Natural killer cell treated with Interleukin-12 subunit alpha and Interleukin-12 subunit beta and Interleukin-15 and Interleukin-18, amount 100 ng/mL, for 72 hours (primary cell): ENCODE measurements at places on chromosomes 11 and 22. TPM values are rescaled to one million over a fixed set of nuclear protein-coding genes. Genes with fewer than 3 reads are reported as not detected.
A peak's percentile ranks its signal among the peaks of the same experiment; 100 is the strongest.

Gene FIBIN
- total RNA-seq, result not detected

Gene BIRC3
- total RNA-seq, result 75.6 TPM

Gene CARD16
- 58.3 TPM for total RNA-seq

Gene SGSM1
- 0.17 TPM for total RNA-seq

DNA sequence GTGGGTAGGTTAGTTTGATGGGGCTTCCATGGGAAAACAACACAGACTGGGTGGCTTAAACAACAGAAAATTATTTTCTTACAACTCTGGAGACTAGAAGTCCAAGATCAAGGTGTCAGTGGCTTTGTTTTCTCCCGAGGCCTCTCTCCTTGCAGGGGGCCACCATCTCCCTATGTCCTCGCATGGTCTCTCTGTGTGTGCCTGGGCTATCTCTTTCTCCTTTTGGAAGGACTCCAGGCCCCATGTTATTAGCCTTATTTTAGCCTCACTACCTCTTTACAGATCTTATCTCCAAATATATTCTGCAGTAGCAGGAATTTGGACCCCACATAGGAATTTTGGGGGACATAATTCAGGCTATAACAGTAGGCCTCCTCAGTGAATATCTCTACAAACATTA, 372.7 kb upstream of the FAT3 start:
- no peaks in the 10 kb centered on the region for H3K36me3 ChIP-seq
- H3K27me3 ChIP-seq, result no peaks in the 10 kb centered on the region
- no peaks in the 10 kb centered on the region for H3K4me1 ChIP-seq
- DNase-seq, result no peak
- H3K4me3 ChIP-seq, result no peak overlapping the region

GRCh38 chr11:128559496-128560103, 27.8 kb downstream of the ETS1 start:
- no peak for DNase-seq
- H3K4me1 ChIP-seq, result peaks cover 16% of the 10 kb centered on the region
- H3K27ac ChIP-seq, result no peak overlapping the region
- H3K27me3 ChIP-seq, result no peaks in the 10 kb centered on the region
- H3K36me3 ChIP-seq, result no peaks in the 10 kb centered on the region

DNA sequence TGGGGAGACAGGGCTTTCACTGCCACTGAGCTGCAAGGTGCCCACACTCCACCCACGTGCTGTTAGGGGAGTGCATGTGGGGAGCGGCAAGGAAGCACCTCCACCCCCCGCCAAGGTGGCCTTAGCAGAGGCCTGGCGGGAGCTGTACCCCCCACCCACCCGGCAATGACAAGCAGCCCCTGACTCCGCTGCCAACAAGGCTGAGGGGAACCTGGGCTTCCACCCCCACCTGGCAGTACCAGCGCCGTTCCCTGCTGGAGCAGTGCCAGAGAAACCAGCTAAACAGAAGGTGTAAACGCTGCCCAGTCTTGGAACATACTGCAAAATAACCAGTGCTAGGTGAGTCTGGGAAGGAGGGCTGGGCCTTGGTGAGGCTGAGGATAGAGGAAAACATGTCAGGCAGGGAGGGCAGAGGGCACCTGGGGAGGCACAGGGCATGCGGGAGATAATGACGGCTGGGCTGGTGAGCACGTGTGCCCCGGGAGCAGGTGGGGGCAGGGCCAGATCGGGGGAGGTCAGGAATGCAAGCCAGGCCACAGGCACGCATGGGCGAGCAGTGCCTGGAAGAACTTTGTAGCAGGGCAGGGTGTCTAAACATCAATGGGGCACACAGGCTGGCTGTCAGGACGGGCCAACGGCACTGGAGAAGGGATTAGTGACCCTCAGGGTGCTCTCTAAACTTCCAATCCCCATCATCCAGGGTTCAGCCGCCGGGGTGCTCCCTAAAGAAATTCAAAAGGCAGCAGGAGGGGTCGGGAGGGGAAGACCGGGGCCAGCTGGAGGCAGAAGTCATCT, 6.6 kb downstream of the CERK start:
- H3K27ac ChIP-seq, result peak overlapping the region; percentile 32
- no peaks in the 10 kb centered on the region for H3K27me3 ChIP-seq
- H3K36me3 ChIP-seq, result no peaks in the 10 kb centered on the region
- H3K4me3 ChIP-seq, result no peak overlapping the region

DNA sequence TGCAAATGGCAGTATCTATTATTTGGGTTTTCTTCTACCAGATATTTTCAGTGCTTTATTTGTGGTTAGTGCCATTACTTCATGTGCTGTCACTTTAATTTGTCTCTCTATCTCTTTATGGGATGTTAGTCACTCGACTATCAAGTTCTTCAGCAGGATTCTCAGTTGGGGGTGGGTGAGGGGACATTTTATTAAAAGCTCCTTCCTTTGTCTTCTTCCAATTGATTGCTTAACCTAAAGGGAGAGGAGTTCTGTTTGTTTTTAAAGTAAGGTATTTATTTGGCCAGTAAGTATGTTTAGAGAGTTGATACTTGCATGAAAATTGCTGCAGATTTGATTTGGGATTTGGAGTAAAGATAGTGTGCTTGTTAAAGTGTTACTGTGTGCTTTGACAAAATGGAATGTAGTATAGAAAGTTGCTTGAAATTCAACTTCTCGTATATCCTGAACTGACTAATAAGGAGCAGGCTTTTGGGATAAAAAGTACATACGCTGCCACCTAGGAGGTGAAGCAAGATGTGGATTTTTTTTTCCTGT, 10.3 kb downstream of the YAP1 start:
- no peak overlapping the region for H3K4me3 ChIP-seq
- no peaks in the 10 kb centered on the region for H3K36me3 ChIP-seq
- no peak for DNase-seq
- H3K27me3 ChIP-seq, result peaks cover 10% of the 10 kb centered on the region
- no peak overlapping the region for H3K27ac ChIP-seq

GRCh38 chr11:57499413-57499982, 16.0 kb downstream of the SLC43A1 start:
- H3K4me1 ChIP-seq, result peaks cover 6% of the 10 kb centered on the region
- H3K36me3 ChIP-seq, result no peaks in the 10 kb centered on the region
- no peak overlapping the region for H3K4me3 ChIP-seq
- no peak overlapping the region for H3K27ac ChIP-seq
- peak; percentile 81 for DNase-seq

DNA sequence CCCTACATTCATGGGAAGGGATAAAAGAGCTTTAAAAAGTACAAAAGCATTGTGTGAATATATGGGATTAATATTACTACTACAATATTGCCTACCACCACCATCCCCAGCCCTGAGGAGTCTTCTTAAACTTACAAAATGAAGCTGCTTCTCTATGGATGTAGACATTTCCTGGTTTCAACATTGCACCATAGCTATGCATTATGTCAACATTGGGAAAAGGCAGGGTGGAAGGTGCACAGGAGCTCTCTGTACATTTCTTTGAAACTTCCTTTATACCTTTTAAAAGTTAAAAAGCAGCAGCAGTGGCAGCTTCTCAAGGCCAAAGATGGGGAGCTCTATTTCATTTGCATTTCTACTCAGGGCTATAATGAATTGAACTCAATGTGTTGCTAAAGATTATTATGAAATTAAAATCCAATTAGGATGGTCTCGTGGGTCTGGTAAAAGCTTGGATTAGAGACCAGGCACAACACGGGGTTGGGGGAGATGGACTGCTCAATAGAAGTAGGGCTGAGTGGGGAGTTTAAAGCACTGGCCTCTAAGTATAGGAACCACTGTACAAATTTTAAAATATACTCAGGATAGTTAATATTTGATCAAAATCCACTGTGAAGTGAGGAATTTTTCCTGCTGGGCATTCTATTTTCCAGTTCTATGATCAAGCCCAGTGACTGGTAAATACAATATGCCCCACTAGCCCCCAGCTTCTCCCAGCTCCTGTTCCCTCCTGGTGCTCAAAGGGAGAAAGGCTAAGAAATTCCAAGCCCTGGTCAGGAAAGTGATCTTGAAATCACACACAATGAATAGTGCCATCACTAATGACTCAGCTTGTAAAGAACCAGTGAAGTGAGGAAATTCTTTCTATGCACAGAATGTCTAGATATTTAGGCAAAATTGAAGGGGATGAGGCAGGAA, 362.7 kb upstream of the CCDC90B start:
- DNase-seq, result no peak
- H3K27me3 ChIP-seq, result no peaks in the 10 kb centered on the region
- H3K4me3 ChIP-seq, result no peak overlapping the region
- no peak overlapping the region for H3K27ac ChIP-seq

- peak overlapping the region; percentile 96 for H3K4me3 ChIP-seq
- DNase-seq, result no peak
- peaks cover 26% of the 10 kb centered on the region for H3K4me1 ChIP-seq
- peaks cover 13% of the 10 kb centered on the region for H3K36me3 ChIP-seq
- H3K27ac ChIP-seq, result peak overlapping the region; percentile 96
These were observed 489 bp downstream of the NUP98 start for GRCh38 chr11:3796801-3797328.

- H3K27me3 ChIP-seq, result no peaks in the 10 kb centered on the region
- no peaks in the 10 kb centered on the region for H3K36me3 ChIP-seq
- no peak for DNase-seq
- H3K4me1 ChIP-seq, result peaks cover 5% of the 10 kb centered on the region
- no peak overlapping the region for H3K4me3 ChIP-seq
These were observed 48.8 kb upstream of the RTL6 start for GRCh38 chr22:44546686-44547310.
